Astrocyte (in vitro differentiated cells and primary cell): ENCODE measurements at places on chromosomes 2 and 18. TPM values are rescaled to one million over a fixed set of nuclear protein-coding genes. Genes with fewer than 3 reads are reported as not detected.
A peak's percentile ranks its signal among the peaks of the same experiment; 100 is the strongest.

The PSTPIP2 gene
- 7.2 and 9.1 TPM in 2 replicates for total RNA-seq

- peak; percentile 34 for DNase-seq
These were observed 57.8 kb upstream of the RGPD5 start for GRCh38 chr2:109736177-109736827.

The TMEM247 gene
- not detected in 2 replicates for total RNA-seq

DNA sequence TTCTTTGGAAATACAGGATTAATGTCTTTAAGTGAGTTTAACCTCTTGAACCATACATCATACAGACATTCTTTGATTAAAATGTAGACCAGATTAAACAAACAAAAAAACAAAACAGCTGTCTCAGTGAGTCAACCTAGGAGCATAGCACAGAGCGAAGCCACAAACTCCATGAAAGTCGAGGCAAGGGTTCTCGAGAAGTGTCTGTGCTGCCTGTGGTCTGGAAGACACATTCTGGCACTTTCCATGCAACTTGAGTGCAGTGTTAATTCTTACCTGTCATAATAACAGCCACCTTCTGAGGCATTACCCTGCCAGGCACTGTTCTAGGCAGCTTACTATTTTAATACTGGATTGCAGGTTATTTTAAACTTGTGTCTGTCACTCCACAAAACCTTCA lies 435.5 kb upstream of the MMADHC start:
- peak; percentile 18 for DNase-seq

The SIX3 gene
- 0.48 and 1.7 TPM in 2 replicates for total RNA-seq

The REG3G gene
- not detected in 2 replicates for total RNA-seq

DNA sequence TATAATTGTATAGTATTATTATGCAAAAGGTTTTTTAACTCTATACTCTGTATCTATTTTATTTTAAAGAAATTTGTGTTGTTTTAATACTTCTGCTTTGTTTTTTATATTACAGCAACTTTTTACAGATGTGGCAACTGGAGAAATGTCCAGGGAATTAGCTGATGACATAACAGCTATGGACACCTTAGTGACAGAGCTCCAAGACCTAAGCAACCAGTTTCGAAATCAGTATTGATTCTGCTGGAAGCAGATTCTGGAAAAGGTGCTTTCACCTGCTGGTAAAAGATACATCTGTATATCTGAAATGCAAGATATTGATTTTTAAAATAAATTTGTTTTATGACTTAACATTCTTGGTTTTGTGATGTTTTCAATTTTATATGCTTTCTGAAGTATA lies 126.1 kb upstream of the LTBP1 start:
- no peak for DNase-seq

DNA sequence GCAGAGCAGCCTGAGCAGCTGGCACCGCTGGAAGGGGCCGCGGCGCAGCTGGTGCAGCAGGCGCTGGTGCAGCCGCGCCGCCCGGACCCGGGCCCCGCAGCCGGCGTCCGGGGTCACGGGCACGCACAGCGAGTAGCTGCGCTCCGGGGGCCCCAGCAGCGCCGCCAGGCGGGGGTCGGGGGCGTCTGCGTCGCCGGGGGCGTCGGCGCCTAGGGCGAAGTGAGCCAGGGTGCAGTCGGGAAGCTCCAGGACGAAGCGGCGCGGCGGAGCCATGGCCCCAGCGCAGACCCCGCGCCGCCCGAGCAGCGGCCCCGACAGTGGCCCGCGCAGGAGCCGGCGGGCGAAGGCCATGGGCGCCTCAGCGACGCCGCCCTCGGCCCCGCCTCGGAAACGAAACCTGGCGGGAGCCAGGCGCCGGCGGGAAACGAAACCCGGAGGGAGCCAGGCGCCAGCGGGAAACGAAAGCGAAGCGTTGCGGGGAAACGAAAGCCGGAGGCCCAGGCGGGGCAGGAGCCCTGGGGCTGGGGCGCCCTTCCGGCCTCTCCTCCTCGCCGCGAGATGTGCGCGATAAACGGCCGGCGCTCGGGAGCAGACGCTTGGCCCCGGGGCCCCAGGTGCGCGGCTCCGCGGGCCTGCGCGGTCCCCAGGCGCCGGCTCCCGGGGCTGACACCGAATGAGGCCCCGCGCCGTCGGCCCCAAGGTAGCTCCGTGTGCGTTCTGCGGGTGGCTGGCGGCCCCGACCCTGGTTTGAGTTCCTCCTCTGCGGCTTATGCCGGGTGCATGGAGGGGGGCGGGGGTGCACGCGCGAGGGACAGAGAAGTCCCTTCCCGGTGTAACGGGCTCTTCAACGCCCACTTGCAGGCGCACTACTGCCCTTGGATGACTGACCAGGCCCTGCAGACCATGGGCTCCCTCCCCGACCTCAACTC lies at the start of gene CMPK2:
TSS of gene CMPK2 (minus strand) at position 562 of the 929 bp plus-strand sequence. CDS start at position 351, 211 bp downstream.
- DNase-seq, result peak; percentile 31

- no peak for DNase-seq
These were observed 41.6 kb downstream of the SEMA4F start for GRCh38 chr2:74695663-74696062.
